ENCODE measurements at places on chromosomes 1 and 21.
A peak's percentile ranks its signal among the peaks of the same experiment; 100 is the strongest.

GRCh38 chr1:181202986-181203555, 114.6 kb downstream of the IER5 start:
- DNase-seq, result no peak

DNA sequence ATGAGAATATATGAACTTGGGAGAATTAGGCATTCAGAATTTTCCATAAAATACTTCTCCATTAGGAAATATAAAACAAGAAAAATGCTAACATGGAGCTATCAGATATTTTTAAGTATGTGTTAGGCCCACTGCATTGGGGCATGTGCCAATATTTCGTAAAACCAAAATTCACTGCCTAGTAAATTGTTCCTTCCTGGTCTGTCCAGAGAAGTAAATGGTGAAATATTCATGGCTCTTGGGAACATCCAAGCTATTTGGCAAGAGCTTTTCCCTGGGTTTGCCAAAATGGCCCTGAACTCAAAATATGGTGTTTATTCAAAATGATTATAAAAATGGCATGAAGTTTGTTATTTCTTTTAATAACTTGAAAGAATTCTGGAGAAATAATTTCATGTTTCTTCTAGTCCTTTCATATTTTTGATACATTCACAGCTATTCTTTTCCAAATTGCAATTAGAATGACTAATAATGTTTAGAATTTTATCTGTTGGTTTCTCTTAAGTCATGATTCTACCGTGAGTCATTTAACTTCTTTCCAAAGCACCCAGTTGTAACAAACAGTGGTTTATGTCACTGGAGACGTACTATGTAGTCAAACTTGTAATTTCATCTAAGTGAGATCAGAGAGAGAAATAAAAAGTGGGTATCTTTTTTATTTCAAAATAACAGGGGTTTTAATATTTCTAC, 25.7 kb upstream of the SLC19A2 start:
- no peak for DNase-seq

- no peak for DNase-seq
Observed at GRCh38 chr1:55051621-55052020, 12.3 kb downstream of the PCSK9 start.

GRCh38 chr1:204962742-204963632, 80.0 kb upstream of the CNTN2 start:
- DNase-seq, result no peak

DNA sequence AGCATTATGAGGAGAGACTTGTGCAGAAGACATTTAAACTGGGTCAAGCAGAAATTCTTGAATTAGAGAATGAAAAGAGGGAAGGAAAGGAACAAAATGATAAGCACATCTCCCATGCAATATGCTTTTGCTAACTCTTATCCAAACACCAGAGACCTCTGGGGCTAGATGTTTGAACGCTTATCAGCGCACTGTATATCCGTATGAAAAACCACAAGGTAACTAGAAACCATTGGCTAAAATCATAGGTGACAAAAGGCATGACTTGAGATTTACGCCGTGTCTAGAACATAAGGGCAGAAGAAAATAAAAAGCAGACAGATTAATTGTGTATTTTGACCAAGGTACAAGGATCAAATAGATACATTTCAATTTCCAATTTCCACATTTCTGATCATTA, 38.0 kb upstream of the TIAM1 start:
- DNase-seq, result no peak

- DNase-seq, result no peak
Observed at GRCh38 chr1:88029899-88030298, 654.2 kb upstream of the PKN2 start.

GRCh38 chr1:12047120-12047876, 15.8 kb upstream of the TNFRSF8 start:
- peak; percentile 28 for DNase-seq

DNA sequence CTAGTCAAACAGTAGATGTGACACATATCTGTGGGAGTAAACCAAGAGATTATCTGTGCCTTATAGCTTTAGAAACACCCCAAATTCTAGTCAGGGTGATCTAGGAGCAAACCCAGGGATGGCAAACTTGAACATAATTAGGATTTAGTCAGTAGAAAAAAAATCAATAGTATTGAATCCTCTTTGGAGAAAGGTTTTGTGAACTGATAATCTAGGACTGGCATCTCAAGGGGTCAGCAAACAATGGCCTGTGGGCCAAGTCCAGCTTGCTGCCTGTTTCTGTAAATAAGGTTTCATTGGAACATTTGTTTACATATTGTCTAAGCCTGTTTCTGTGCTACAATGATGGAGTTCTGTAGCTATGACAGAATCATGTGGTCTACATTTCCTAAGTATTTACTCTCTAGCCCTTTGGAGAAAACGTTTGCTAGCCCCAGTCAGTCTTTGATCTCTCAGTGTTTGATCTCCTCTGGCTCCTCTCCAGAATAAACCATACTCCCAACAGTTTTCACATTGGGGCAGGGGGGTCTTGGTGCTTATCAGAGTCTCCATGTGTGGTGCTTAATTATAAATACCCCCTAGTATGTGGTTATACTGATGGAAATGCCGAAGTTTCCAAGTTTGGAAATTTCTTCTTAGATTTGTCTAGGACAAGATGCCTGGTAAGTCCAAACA, 385.8 kb downstream of the NTNG1 start:
- DNase-seq, result no peak

DNA sequence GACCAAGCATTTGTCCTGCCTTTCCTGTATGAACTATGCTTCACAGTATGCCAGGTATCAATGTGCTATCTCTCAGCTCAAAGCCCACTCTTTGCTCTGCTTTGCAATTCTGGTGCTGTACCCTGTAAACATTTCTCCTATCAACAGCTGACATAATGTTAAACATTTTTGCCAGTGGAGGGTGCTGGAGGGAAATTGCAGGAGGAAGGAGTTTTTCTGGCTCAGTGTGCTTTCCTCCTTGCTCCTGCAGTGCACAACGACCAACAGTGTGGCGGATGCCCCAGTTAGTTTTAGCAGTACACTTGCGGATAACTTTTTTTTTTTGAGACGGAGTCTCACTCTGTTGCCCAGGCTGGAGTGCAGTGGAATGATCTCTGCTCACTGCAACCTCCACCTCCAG, 67.1 kb upstream of the PTGFRN start:
- no peak for DNase-seq

DNA sequence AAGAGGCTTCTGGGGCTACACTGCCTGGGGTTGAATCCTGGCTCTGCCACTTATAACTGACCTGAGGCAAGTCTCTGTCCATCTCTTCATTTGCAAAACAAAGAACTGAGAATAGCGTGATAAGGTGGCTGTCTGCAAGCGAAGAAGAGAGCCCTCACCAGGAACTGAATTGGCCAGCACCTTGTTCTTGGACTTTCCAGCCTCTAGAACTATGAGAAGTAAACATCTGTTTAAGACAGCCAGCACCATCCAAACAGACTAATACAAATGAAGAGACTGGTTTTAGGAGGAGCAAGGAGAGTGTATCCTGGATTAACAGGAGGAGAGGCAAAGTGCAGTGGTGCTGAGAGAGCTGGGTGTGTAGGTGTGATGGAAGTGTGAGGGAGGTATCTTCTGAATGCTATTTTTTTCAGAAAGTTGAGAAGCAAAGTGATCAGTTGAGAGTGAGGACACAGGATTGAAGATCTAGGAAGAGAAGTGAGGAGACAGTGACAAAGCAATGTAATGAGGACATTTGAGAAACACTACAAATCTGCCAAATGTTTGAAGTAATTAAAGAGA, 59.3 kb downstream of the CD58 start:
- DNase-seq, result no peak

Data from central memory CD4-positive, alpha-beta T cell (primary cell).